ENCODE measurements at places on chromosomes 5 and 9. TPM values are rescaled to one million over a fixed set of nuclear protein-coding genes. Genes with fewer than 3 reads are reported as not detected.

PPP3R2 gene
- not detected for total RNA-seq

IL13 gene
- not detected for total RNA-seq

SLC34A1 gene
- not detected for total RNA-seq

MYOZ3 gene
- total RNA-seq: 0.13 TPM

ZNF608 gene
- 6.6 TPM for total RNA-seq
